Vagina (tissue), 2 donors: ENCODE measurements at places on chromosomes 1 and 21. TPM values are rescaled to one million over a fixed set of nuclear protein-coding genes. Genes with fewer than 3 reads are reported as not detected.

Gene POLR3C
- 34.6 TPM for total RNA-seq

Gene PDZK1IP1
- 55.2 TPM for total RNA-seq

Gene AQP10
- total RNA-seq: not detected

Gene XCL2
- not detected for total RNA-seq

Gene NTRK1
- total RNA-seq: 2.9 TPM

Gene CR1L
- not detected for total RNA-seq
